ENCODE measurements at places on chromosomes 1 and 21. TPM values are rescaled to one million over a fixed set of nuclear protein-coding genes. Genes with fewer than 3 reads are reported as not detected.

DNA sequence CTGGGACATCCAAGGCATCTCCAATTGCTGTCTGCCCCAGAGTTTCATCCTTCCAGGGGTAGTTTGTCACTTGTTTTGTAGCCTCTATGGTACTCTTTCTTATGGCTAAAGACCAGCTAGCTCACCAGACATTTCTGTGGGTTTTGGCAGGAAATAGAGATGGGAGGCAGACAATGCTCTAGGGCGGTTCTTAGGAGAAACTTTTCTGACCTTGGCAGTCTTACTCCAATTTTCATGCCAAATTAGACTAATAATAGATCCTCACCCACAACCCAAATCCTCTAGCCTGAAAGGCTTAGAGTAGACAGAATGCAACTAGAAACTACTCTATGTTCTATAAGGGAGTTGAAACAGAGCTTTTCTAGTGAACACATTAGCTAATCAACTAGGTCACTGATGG, 69.8 kb downstream of the LRIG2 start:
- DNase-seq: peak; percentile 57
- no peak overlapping the region for H3K4me3 ChIP-seq
- no peaks in the 10 kb centered on the region for H3K27me3 ChIP-seq
- H3K27ac ChIP-seq: no peak overlapping the region
- H3K36me3 ChIP-seq: no peaks in the 10 kb centered on the region
- H3K4me1 ChIP-seq: peaks cover 8% of the 10 kb centered on the region

- H3K4me1 ChIP-seq: peaks cover 35% of the 10 kb centered on the region
- H3K4me3 ChIP-seq: no peak overlapping the region
- H3K27me3 ChIP-seq: peaks cover 2% of the 10 kb centered on the region
These were observed 131.2 kb downstream of the RHOU start for GRCh38 chr1:228866468-228866867.

DNA sequence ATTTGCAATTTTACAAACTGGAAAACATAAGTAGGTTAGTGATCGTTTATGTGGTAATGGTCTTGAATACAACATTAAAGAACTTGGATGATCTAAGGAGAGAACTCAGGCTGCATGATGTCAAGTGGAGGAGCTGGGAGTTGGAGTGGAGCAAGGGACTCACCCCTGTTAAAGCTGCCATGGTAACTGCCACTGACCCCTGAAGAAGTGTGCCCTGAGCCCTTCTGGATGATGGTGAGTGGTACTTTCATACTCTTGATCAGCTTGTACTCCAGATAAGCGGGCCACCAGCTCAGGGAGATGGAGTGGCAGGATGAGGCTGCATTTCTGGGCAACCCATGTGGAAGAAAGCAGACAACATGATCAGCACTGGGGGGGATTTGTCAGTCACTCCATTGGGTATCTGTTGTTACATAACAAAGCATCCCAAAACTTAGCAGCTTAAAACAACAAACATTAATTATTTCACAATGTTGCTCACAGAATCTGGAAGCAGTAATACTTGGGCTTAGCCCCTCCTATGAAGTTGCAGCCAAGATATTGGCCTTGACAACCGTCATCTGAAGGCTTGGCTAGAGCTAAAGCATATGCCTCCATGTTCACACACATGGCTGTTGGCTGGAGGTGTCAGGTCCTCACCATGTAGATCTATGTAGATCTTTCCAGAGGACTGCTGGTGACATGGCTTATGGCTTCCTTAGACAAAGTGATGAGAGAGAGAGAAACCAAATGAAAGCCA, 213.8 kb downstream of the DUSP10 start:
- no peak overlapping the region for H3K4me3 ChIP-seq
- no peaks in the 10 kb centered on the region for H3K36me3 ChIP-seq
- no peak overlapping the region for H3K27ac ChIP-seq
- H3K27me3 ChIP-seq: peaks cover 7% of the 10 kb centered on the region
- DNase-seq: no peak

- no peak for DNase-seq
- no peaks in the 10 kb centered on the region for H3K36me3 ChIP-seq
- H3K27ac ChIP-seq: no peak overlapping the region
- H3K4me1 ChIP-seq: peaks cover 2% of the 10 kb centered on the region
These were observed 16.8 kb upstream of the RIPK4 start for GRCh38 chr21:41783476-41784180.

Gene LCA5L
- total RNA-seq: 4.3 TPM

Gene ADAMTS4
- 17.5 TPM for total RNA-seq

DNA sequence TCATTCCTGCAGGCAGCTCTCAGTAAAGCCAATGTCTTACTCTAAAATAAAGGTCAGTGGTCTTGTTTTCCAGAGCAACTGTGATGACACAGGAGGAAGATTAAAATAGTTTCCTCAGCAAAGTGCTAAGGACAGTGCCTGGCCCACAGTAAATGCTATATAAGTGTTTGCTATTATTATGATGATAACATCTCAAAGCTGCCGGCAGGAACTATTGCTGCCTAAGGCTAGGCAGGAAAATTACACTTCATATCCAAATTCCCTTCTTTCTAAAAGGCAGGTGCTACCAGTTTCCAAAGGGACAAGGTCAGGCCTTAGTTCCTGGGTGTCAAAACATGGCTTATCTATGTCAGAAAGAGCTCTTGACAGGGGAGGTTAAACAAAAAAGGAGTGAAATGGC, 401.3 kb downstream of the HHAT start:
- no peak overlapping the region for H3K4me3 ChIP-seq
- H3K36me3 ChIP-seq: no peaks in the 10 kb centered on the region
- no peak for DNase-seq
- no peaks in the 10 kb centered on the region for H3K4me1 ChIP-seq
- H3K27me3 ChIP-seq: no peaks in the 10 kb centered on the region
- H3K27ac ChIP-seq: no peak overlapping the region

GRCh38 chr1:115062542-115063004, 26.7 kb downstream of the TSPAN2 start:
- DNase-seq: no peak
- H3K4me3 ChIP-seq: no peak overlapping the region
- no peaks in the 10 kb centered on the region for H3K4me1 ChIP-seq
- peaks cover 3% of the 10 kb centered on the region for H3K36me3 ChIP-seq
- H3K27ac ChIP-seq: no peak overlapping the region

Data from spinal cord (tissue), 10 donors.